ENCODE measurements at places on chromosomes 7 and 10.

DNA sequence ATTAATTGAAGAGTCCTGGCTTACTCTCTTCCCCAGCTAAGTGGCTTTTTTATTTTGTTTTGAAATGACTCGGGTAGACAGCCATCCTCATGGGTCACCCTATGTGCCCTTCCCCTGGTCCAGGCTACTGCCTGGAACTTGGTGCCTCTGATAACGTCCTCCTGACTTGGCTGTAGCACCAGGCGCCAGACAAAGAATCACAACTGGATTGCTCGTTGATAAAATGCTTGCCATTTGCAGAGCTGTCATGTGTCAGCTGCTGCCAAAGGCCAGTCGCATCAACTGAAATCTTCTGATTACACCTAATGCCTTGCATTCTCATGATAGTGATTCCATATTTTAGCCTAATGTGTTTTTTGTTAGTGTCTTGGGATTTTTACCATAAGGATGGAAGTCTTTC, 27.4 kb upstream of the ABLIM1 start:
- no peak for DNase-seq

- DNase-seq = no peak
Measured at GRCh38 chr7:110027385-110027784, 1063.5 kb upstream of the LRRN3 start.

GRCh38 chr10:113476191-113476590, 76.7 kb upstream of the HABP2 start:
- DNase-seq = no peak

DNA sequence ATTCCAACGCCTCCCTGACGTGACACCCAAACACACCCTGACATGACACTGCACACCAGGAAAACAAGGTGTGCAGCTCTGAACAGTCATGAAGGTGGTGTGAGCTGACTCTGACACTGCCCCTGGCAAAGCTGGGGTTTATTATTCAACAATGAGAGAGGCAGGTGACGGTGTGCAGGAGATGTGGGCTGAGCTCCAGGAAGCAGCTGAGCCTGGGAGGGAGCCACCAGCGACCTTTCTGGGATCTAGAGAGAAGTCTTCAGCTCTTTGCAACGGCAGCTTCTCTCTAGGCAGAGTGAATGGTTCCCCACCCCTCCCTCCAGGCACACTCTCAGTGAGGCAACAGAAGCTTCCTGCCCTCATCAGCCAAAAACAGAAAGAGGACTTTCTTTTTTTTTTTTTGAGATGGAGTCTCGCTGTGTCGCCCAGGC, 65.6 kb downstream of the SH3PXD2A start:
- DNase-seq = peak; percentile 40
